HT-29 (cell line): ENCODE measurements at places on chromosomes 1 and 21. TPM values are rescaled to one million over a fixed set of nuclear protein-coding genes. Genes with fewer than 3 reads are reported as not detected.

DNA sequence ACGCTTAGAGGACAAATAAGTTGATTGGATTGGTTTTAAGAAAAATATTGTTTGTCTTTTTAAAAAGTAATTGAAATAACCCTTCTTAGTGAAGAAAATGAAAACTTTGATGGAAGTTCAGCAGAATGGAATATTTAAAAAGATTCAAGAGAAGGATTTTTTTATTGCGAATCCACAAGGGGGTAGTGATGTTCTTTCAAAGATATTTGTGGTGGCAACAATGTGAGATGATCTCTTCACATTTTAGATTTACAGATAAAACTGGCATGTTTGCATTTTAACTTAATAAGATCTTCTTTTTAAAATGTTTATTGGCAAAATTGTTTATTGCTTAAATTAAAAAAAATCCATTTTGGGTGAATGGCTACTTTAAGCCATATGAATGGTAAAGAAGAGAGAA is 8.9 kb downstream of the CAMTA1 start:
- peak; percentile 39 for DNase-seq

DNA sequence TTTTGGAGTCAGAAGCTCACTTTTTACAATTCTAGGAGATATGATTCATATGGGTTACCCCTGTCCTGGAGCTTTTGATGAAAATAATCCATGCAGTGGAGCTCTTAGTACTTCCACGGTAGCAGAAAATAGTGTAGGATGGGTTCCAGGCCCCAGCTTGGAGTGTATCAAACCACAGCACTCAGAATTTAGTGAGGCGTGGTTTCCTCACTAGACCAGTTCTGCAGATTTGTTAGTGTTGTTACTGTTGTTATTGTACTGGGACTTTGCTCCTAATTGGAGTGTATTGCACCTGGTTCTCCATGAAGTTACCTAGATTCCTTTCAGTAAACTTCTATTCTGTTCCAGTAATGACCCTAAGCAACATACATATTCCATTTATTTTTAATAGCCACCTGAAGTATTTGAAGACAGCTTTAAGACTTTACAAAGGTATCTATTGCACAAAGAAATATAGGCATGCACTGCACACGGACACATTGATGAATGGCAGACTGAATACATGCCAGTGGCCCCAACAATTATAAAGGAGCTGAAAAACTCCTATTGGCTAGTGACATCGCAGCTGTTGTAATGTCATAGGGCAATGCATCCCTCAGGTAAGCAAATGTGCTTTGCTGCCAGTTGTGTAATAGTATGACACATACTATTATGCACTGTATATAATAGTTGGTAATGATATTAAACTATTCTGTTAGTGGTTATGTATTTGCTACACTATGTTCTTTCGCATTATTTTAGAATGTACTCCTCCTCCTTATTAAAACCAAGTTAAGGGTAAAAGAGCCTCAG is 1058.0 kb downstream of the KCNT2 start:
- DNase-seq, result no peak

DNA sequence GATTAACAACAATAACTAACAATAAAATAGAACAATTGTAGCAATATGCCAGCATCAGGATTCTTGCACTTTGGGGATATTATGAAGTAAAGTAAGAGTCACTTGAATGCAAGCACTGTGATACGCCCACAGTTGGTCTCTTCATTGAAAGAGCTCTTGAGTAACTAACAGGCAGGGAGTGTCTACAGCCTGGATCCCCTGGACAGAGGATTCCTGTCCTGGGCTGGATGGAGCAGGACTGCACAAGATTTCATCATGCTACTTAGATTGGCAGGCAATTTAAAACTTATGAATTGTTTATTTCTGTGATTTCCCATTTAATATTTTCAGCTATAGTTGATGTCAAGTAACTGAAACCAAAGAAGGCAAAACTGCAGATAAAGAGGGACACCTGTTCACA is 13.7 kb upstream of the KRTAP19-5 start:
- no peak for DNase-seq

GRCh38 chr1:112806090-112806642 is 91.0 kb upstream of the PPM1J start:
- no peak for DNase-seq

GRCh38 chr1:50322579-50322978 is 100.7 kb downstream of the DMRTA2 start:
- no peak for DNase-seq

DNA sequence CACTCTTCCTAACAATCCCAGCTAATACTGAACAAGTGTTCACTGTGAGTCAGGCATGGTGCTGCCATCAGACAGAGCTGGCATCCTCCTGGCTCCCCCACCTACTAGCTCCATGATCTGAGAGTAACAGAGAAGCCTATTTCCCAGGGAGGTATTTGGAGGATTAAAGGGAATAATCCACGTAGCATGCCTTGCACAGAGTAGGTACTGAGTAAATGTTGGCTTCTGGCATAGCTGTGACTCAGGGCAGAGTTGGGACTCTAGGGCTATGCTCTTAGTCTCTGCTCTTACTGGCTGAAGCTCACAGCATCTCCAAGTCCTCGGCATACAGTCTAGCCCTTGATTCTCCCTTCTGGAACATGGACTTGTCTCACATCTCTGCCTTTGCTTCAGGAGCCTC is 8.2 kb downstream of the ARHGEF19 start:
- no peak for DNase-seq

DNA sequence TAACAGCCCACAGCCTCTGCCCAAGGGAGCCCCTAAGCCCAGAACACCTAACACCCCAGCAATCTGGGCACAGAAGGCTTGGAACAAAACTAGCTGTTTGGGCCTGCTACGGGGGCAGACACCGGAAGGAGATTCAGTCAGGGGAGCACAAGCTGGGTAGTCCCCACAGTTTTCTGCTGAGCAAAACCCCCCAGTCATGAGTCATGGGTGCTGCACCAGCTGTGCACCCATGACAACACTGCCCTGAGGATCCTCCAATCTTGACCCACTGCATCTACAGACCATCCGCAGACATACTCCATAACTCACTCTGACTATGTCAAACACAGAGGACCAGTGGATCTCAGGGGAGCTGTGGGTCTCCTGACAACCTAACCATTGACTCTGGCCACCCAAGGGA is 105.1 kb downstream of the LRIG2 start:
- DNase-seq, result no peak

DNA sequence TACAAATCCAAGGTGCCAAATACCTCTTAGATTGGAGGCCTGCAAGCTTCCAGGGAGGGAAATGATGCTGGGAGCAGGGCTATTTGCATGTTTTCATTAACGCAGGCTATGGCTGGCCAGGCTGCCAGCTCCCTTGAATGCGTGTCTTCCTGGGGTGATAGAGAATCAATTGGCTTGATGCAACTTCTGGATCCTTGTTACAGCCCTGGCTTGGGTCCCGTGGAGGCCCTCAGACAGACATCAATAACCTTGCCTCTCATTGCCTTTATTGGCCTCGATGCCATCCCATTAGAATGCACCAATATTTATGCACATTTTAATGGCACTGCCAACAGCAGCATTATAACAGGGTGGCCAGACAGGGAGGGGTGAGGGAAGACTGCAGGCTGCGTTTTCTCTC is 54.0 kb downstream of the TNR start:
- DNase-seq, result no peak

DNA sequence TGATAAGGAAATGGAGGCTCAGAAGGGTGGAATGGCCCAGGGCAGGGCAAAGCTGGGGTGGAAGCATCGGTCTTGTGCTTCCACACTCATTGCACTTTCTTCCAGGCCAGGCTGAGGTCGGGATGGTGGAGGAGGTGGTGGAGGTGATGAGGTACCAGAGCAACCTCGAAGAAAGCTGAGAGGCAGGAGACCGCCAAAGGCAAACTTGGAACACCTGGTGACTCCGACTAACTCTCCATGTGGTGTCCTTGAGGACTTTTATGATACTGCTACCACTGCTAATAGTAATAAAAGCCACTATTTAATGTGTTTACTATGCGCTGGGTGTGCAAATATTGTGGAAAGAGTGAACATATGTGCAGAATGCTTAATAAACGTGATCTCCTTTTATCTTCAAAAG is 16.9 kb upstream of the BTG2 start:
- DNase-seq, result no peak

DNA sequence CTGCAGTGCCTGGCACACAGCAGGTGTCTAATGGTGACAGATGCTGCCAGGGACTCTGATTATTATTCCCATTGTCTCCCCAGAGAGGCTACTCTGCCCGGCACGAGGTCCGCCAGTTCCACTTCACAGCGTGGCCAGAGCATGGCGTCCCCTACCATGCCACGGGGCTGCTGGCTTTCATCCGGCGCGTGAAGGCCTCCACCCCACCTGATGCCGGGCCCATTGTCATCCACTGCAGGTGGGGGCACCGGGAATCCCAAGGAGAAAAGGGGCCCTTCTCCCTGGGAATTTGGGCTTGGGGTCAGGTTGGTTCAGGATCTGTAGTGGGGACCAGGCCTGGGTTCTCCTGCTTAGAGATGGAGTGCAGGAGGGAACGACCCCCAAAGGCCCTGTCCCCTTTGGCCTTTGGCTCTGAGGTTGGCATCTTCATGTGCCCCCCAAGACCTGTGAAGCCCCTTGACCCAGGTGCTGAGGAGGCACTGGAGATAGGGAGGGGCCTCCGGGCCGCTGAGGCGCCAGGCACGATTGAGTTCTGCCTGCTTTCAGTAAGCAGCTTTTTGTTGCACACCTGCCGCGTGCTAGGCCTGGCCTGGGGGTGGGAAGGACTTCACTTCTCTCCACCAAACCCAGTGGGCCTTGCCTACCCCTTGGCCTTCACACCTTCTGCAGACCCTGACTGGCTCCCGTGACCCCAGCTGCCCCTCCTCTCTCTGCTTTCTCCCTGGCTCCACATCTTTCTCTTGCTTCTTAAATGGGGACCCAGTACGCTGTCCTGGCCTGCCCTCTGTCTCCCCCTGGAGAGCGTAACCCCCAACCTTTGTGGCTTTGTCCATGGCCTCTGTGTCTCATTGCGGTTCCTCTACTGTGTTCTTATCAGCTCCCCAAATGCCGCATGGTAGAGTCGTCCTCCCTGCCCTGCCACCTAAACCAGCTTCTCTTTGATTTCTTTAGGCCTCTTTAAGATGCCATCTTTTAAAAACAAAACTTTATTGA is 76.4 kb downstream of the PTPRU start:
- no peak for DNase-seq

DNA sequence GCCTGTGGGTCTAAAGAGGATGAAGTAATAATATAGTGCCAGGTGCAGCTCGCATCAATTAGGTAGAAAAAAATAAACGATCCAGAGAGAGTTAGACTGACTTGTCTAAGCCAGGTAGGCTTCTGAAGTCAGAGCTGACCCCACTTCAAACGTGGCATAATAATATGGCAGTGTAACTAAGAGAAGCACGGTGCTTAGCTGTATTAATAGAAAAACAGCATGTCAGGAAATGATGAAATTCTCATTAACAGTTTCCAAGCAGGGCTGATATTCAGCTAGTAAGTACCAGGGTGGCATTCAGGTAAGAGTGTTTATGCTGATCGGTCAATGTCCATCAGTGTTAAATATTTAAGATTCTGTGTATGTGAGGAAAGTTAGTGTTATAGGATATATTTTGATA is 145.8 kb upstream of the SAMSN1 start:
- no peak for DNase-seq

GRCh38 chr1:200442537-200443156 is 32.8 kb upstream of the ZNF281 start:
- DNase-seq, result no peak

DNA sequence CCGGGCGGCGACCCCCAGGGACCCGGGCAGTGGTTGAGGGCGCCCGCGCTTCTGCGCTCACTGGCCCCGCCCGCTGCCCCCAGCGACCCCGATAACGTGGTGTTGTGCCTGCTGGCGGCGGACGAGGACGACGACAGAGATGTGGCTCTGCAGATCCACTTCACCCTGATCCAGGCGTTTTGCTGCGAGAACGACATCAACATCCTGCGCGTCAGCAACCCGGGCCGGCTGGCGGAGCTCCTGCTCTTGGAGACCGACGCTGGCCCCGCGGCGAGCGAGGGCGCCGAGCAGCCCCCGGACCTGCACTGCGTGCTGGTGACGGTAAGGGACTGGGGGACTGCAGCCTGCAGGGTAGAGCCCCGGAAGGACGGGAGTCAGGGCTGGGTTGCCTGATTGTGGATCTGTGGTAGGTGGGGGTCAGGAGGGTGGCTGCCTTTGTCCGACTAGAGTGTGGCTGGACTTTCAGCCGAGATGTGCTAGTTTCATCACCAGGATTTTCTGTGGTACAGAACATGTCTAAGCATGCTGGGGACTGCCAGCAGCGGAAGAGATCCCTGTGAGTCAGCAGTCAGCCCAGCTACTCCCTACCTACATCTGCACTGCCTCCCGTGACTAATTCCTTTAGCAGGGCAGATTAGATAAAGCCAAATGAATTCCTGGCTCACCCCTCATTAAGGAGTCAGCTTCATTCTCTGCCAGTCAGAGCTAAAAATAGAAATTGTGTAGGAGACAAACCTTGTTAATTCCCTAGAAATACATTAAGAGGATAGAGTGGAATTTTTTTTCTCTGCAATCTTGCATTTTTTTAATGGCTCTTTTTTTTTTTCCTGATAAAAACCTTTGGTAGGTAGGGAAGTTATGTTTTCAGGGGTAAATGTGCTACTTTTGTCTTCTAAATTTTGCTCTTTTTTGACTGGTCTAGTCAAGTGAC is 1.5 kb downstream of the GADD45A start:
- DNase-seq, result peak; percentile 90

- peak; percentile 50 for DNase-seq
Observed at GRCh38 chr1:19310720-19311502, 1.0 kb downstream of the AKR7A2 start.

GRCh38 chr1:234844479-234845031 is 234.6 kb upstream of the IRF2BP2 start:
- no peak for DNase-seq

- DNase-seq, result no peak
Observed at GRCh38 chr1:91944087-91944486, 5.1 kb upstream of the BRDT start.

The GRIK3 gene
- not detected in 2 replicates for total RNA-seq

The RIMKLA gene
- 1.3 and 1.6 TPM in 2 replicates for total RNA-seq

The ASB17 gene
- not detected in 2 replicates for total RNA-seq

The TNFRSF8 gene
- 0.10 TPM in 1 of 2 replicates, not detected in the other for total RNA-seq

The TMEM51 gene
- 23.5 and 24.7 TPM in 2 replicates for total RNA-seq

The PLD5 gene
- not detected in 2 replicates for total RNA-seq

The REG4 gene
- 12.4 and 12.8 TPM in 2 replicates for total RNA-seq

The PBX1 gene
- 5.1 and 11.1 TPM in 2 replicates for total RNA-seq

The TNFSF4 gene
- 0.03 TPM in 2 replicates for total RNA-seq

The C1orf116 gene
- 45.7 and 47.1 TPM in 2 replicates for total RNA-seq

The KCNH1 gene
- total RNA-seq, result not detected in 2 replicates

The SPATA1 gene
- total RNA-seq, result 1.0 and 1.3 TPM in 2 replicates

The CD160 gene
- not detected in 2 replicates for total RNA-seq

The GPA33 gene
- 2.9 and 3.1 TPM in 2 replicates for total RNA-seq
